ENCODE measurements at places on chromosomes 11 and 22.

DNA sequence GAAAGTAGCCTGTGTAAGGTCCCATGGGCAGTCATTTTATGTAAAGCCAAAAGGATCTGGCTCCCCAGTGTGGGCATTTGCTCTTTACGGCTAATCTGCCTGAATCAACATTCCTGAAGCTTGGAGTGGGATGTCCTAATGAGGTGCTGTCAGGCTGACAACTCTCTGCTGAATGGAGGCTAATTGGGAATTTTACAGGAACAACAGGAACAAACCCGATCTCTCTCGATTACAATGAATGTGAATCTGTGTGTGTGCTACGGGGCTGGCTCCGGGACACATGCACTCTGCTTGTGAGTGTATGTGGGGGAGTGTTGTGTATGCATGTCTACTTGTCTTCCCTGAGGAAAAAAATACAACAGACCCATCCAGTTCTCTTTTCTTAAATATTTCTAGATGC lies 415.2 kb downstream of the TENM4 start:
- no peak for DNase-seq

DNA sequence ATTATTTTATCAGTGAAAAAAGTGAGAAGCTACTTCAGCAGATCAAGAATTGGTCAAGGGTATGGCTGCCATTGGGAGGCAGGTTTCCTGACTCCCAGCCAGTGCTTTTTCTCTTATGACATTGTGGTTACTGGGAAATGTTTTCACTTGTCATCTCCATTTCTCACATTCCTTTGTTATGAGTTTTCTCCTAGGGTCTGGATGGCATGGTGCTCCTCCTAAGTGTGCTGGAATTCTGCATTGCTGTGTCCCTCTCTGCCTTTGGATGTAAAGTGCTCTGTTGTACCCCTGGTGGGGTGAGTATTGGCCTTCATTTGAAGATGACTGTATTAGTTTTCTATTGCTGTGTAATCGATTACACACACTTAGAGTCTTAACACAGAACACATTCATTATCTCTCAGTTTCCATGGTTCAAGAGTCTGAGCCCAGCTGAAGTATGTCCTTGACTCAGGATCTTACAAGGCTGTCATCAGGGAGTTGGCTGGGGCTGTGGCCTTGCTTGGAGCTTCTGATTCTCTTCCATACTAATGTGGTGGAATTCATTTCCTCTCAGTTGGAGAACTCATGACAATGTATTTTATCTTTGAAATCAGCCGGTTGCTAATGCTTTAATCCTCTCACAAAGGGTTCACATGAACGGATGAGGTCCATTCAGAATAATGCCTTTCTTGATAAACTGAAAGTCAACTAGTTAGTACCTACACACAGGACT lies 21.0 kb upstream of the MS4A6E start:
- DNase-seq = no peak

- DNase-seq = no peak
Measured at GRCh38 chr22:23237201-23237798, 57.0 kb downstream of the BCR start.

- DNase-seq = no peak
Measured at GRCh38 chr11:130086669-130087068, 17.0 kb downstream of the APLP2 start.

DNA sequence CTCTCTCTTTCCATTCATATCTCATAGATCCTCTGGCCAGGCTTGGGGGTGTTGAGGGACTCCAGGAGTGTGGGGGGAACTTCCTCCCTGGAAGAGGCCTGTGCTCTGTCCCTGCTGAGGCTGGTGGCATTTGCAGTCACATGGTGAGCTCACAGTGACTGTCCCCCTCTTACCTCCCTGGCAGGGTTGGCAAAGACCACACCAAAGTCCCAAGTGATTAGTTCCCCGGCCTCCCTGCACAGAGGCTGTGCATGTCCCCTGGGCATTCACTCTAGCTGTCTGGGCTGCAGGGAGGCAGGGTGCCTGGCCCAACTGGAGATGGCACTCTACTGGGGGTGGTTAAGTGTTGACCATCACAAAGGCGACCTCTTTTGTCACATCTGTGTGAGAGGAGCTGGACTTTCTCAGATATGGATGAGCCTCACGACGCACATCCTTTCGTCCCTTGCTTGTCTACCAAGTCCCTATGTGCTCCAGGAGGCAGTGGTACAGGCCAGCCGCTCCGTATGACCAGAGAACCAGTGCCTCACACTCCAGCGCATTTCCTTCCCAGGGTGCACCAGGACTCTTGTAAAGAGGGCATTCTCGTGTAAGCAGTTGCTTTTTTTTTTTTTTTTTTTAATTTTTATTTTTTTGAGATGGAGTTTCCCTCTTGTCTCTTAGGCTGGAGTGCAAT lies 8.8 kb downstream of the TANGO2 start:
- DNase-seq = no peak

DNA sequence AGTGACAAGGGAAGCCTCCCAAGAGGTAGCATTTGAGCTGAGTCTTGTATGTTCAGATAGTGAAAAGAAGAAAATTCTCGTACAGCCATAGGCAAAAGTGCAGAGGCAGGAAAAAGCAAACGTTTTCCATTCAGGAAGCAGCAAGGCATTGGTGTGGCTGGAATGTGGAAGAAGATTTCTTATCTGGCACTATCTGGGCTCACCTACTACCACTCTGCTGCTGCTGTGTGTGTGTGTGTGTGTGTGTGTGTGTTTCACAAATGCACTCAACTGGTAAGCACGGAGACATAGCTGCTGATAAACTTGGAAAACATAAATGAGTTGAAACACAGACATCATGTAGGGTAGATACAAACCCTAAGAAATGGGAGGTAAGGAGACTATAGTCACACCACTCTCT lies 92.8 kb upstream of the ARHGAP42 start:
- no peak for DNase-seq

DNA sequence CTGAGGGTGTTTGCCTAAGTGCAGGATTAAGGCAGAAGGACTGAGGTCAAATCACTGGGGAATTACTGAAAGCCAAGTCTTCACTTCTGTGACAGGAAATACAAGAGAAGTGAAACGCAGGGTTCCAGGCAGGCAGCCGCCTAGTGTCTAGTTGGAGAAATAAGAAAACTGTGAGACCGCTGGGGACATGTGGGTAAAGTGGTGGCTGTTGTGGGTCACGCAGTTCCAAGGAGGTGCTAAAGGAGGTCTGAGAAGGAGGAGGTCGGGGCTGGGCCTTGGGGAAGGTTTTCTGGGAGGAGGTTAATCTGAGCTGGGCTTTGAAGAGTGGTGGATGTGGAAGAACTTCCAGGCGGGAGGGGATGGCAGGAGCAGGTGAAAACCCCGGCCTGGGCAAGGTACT lies 11.2 kb downstream of the MCM5 start:
- DNase-seq = no peak

GRCh38 chr11:5665051-5665570 lies 19.8 kb downstream of the TRIM5 start:
- no peak for DNase-seq

DNA sequence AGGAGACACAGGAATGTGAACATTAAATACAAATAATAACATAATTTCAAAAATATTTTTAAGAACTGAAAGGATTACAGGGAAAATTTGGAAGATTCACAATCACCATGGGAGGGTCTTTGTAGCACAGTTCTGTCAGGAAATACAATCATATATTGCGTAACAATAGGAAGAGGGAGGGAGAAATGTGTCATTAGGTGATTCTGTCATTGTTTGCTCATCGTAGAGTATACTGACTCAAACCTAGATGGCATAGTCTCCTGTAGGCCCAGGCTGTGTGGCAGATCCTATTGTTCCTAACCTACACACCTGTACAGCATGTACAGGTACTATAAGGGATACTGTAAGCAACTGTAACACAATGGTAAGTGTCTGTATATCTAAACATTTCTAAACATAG lies 330.4 kb downstream of the BRD1 start:
- no peak for DNase-seq

DNA sequence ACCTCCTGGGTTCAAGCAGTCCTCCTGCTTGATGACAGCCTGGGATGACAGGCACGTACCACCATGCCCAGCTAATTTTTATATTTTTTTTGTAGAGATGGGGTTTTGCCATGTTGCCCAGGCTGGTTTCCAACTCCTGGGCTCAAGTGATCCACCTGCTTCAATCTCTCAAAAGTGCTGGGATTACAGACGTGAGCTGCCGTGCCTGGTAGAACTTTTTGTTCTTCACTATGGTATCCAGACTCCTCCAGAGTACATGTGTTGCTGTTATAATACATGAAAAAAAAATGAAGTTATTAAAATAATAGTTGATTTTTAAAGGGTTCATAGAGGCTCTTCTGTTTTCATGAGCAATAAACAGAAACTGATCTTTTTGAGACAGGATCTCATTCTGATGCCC lies 29.6 kb downstream of the ZNF143 start:
- DNase-seq = no peak

- no peak for DNase-seq
Measured at GRCh38 chr11:96194581-96195374, 148.2 kb downstream of the MAML2 start.

DNA sequence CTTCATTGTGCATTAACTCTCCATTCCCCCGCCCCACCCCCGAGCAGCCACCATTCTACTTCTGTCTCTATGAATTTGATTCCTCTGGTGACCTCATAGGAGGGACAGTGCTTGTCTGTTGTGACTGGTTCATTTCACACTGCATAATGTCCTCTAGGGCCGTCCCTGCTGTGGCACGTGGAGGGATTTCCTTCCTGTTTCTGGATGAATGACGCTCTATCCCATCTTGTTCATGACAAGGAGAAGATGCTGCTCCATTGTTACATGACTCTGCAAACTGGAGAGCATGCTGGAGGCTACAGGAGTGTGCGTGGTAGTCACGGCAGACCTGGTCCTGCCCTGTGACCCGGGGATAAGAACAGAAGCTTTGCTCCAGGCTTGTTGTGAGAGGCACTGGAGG lies 61.3 kb downstream of the RTL6 start:
- DNase-seq = no peak

GRCh38 chr11:69551963-69552362 lies 70.5 kb downstream of the LINC01488 start:
- DNase-seq = no peak

DNA sequence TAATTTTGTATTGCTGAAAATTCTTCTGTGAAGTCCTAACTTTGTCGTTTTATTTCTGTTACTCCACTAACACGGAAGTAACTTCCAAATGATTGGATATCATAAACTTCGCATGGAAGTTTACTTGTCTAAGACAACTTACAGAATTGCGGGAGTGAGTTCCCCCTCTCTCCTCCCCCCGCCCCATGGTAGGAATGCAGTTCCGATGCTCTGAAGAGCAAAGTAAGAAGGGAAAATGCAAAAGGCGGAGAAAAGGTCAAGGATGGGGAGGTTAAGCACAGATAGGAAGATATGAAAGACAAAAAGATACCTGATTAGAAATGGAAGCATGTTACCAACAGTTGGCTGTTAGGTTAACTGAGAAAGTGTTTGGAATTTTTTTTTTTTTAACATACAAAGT lies 1.3 kb downstream of the EIF3M start:
- DNase-seq = no peak

- DNase-seq = no peak
Measured at GRCh38 chr11:61065955-61066638, 36.2 kb upstream of the CD5 start.

DNA sequence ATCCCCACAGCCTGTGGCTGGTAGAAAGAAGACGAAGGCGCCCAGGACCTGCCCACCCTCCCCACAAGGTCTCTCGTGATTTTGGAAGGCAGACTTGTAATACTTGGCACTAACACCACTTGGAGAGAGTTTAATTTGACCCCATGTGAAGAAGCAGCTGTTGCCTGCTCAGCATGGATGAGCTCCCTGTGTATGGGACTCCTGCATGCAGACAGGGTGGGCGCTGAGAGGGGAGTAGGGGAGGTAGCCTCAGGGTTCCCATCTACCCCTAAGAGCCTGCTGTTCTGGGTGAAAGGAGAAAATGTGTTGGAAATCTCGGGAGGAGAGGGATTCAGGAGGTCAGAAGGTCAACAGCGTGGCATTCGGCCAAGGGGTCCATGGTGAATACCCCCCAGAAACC lies 625.9 kb downstream of the TBC1D22A start:
- DNase-seq = no peak

GRCh38 chr11:130980071-130980862 lies 64.0 kb upstream of the SNX19 start:
- no peak for DNase-seq

DNA sequence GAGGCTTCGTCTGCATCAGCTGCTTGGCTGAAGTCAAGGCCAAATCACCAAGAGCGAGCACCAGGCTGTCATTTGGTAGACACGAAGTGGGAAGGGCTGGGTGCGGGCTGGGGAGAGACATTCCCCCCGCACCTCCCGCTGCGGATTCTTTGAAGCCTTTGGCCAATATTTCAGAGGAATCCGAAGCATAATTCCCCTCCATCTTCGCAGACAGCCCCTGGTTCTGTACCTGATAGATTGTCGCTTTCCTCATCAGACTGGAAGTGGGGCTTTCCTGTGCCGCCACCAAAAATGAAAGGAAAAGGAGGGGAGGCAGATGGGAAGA lies 15.3 kb downstream of the BLID start:
- DNase-seq = no peak

- no peak for DNase-seq
Measured at GRCh38 chr22:40009951-40010671, 15.4 kb downstream of the FAM83F start.

- no peak for DNase-seq
Measured at GRCh38 chr22:27517361-27518155, 284.0 kb downstream of the MN1 start.

GRCh38 chr11:69017951-69018350 lies 4.9 kb upstream of the MRGPRF start:
- no peak for DNase-seq

DNA sequence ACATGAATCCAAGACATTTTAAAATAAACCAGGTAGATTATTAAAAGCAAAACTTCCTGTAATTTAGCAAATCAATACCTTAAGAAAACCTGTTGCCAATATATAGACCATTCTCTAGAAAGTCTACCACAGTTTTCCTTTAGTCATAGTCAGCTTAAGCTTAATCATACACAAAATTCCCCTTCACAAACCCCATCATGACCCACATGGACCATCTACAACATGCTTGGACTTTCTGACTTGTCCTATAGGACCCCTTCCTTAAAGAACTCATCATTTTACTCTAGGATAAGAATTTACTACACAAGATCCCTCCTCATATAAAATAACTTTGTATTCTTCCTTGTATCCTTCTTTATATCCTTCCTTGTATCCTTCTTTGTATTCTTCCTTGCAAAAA lies 16.2 kb upstream of the RNASEH2C start:
- DNase-seq = no peak

DNA sequence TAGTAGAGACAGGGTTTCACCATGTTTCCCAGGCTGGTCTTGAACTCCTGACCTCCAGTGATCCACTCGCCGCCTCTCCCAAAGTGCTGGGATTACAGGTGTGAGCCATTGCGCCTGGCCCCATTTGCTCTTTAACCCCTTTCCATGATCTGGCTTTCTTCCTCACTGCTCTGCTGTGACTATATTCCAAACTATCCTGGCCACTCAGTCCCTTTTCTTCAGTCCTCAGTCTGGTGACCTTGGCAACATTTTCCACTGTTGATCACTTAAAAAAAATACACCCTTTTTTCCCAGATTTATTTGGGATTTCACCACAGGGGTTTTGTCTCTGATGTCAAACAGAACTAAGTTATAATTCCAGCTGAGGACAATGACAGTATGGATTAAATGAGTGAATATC lies 24.5 kb downstream of the MMP20 start:
- DNase-seq = no peak

- DNase-seq = no peak
Measured at GRCh38 chr11:47857485-47857884, 9.3 kb upstream of the NUP160 start.

- no peak for DNase-seq
Measured at GRCh38 chr22:40955571-40955970, 4.4 kb downstream of the RBX1 start.

- DNase-seq = no peak
Measured at GRCh38 chr11:727281-727701, 20.0 kb upstream of the TALDO1 start.

Measured in stimulated activated CD8-positive, alpha-beta memory T cell treated with anti-CD3 and anti-CD28 coated beads, Interleukin-7, amount 100 ng/mL, for 1 hour (primary cell).